ENCODE measurements at places on chromosomes 11 and 22.

- no peak for DNase-seq
Measured at GRCh38 chr22:37054056-37054395, 2.5 kb downstream of the KCTD17 start.

GRCh38 chr22:37563153-37564081, 3.1 kb downstream of the CDC42EP1 start:
- peak; percentile 80 for DNase-seq

- no peak for DNase-seq
Measured at GRCh38 chr22:25061605-25062376, 109.3 kb downstream of the KIAA1671 start.

DNA sequence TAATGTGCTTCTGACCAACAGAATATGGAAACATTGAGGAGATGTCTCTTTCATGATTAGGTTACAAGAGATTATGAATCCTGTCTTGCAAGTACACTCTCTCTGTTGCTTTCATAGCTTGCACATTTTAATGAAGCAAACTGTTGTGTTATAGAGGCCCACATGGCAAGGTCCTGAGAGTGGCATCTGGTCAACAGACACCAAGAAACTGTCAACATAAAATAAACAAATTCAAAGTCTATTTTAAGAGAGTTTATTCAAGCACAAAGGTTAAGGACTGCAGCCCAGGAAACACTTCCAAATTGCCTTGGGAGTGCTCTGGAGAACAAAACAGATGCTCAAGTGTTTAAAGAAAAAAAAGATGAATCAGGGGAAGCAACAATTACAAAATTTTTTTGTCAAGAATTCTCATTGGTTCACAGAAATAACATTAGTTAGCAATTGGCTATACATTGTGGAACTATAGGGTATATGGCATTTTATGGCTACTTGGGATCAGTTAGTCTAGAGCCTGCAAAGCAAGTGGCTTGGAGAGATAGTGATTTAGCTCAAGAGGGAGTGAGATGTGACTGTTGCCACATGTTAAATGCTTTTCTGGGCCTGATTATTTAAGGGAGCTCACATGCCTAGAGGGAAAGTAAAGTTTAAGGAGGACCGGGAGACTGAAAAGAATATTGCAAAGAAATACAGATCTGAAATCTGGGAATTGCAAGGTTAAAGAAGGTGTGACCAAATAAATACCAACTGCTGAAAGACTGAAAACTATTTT, 54.6 kb downstream of the CTSC start:
- DNase-seq, result no peak

DNA sequence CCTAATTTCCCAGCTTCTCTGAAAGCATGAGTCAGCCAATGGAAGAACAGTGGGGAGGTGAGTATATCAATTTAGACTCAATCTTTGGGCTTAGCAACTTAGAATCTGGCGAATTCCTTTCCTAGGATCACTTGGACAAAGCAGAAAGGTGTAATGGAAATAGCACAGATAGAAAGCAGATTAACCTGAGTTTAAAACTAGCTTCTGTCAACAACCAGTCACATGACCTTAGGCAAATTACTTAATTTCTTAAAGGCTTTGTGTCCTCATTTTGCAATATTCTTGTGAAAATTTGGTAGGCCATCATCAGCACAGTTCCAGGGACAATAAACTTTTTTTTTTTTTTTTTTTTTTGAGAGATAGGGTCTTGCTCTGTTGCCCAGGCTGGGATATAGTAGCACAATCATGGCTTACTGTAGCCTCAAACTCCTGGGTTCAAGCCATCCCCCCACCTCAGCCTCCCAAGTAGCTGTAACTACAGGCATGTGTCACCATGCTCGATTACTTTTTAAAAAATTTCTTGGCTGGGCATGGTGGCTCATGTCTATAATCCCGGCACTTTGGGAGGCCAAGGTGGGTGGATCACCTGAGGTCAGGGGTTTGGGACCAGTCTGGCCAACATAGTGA, 40.8 kb upstream of the PCF11 start:
- DNase-seq, result no peak

GRCh38 chr22:37803639-37804351, 3.9 kb upstream of the GCAT start:
- no peak for DNase-seq

GRCh38 chr22:24962094-24962493, 9.6 kb downstream of the KIAA1671 start:
- no peak for DNase-seq

- DNase-seq, result no peak
Measured at GRCh38 chr22:30370641-30371230, 13.9 kb downstream of the CCDC157 start.

- no peak for DNase-seq
Measured at GRCh38 chr11:77647654-77648305, 10.2 kb upstream of the CLNS1A start.

DNA sequence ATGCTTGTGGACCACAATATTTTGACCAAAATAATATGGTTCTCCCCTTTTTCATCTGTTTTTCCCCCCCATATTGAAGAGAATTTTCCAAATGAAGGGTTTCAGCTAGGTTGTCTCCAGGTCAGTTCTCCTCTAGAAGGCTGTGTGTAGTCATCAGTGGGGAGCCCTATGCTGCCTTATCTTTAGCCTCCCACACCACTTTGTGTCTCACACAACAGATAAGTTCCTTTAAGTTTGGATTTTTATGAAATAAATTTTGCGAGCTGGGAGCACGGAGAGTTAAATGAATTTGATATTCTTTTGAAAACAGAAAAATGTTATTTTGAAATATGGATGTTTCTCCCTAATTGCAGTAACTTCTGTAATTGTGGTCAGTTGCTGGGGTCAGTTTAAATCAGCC, 28.9 kb downstream of the PAX6 start:
- DNase-seq, result no peak

- no peak for DNase-seq
Measured at GRCh38 chr11:61009392-61010275, 38.2 kb downstream of the CD6 start.

DNA sequence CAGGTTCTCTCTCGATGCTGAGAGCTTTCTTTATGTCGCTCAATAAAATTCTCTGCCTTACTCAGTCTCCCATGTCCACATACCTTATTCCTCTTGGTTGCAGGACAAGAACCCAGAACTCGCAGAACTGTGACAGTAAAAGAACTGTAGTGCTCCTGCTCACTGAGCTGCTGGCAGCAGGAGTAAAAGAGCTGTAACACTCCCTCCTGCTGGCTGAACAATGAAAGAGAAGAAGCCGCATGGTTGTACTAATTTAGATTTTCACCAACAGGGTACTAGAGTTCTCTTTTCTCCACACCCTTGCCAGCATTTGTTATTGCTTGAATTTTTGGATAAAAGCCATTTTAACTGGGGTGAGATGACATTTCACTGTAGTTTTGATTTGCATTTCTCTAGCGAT, 433.2 kb downstream of the GUCY1A2 start:
- DNase-seq, result no peak

DNA sequence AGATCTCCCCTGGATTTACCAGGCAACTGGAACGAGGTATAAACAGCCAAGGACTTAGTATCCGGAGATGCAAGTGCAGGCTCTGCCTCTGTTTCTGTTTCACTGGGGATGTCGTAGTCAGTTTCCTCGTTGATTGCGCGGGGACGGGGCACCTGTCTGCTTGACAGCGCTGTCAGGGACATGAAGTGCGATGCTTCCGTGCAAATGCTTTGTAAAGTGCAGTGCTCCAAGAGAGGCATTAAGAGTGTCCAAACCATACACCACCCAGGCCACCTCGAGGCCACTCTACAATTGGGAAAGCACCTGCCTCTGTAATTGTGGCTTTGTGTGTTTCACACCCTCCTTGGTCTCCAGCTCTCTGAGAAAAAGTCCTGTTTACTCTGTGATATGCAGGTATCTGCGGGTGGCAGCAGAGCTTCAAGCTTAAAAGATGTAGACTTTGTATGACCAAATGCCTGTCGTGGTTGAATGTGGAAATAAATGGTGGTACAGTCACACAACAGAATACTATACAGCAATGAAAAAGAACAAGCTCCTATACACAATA, 18.6 kb upstream of the CD5 start:
- no peak for DNase-seq

- no peak for DNase-seq
Measured at GRCh38 chr11:67542971-67543370, 19.7 kb upstream of the CABP2 start.

- DNase-seq, result no peak
Measured at GRCh38 chr22:32005453-32005852, 37.6 kb upstream of the SLC5A1 start.

All from left cardiac atrium (tissue), 4 donors.